ENCODE measurements at places on chromosomes 6 and 20. TPM values are rescaled to one million over a fixed set of nuclear protein-coding genes. Genes with fewer than 3 reads are reported as not detected.

Gene RARS2
- total RNA-seq, result 38.5 TPM

Gene C6orf15
- total RNA-seq, result not detected

Gene PACSIN1
- 10.5 TPM for total RNA-seq

Gene SRSF12
- 4.2 TPM for total RNA-seq

Gene NELFCD
- 56.3 TPM for total RNA-seq

Gene KIF25
- total RNA-seq, result 2.0 TPM

Gene LGSN
- total RNA-seq, result 0.19 TPM

Gene CNBD2
- 1.8 TPM for total RNA-seq

Gene SOBP
- total RNA-seq, result 6.2 TPM

Gene CPNE5
- total RNA-seq, result 0.88 TPM

Gene CCN5
- not detected for total RNA-seq

Gene DYNLT2
- total RNA-seq, result 1.6 TPM

Gene STK4
- total RNA-seq, result 33.8 TPM

Gene ULBP1
- total RNA-seq, result 0.60 TPM

Gene ULBP2
- total RNA-seq, result not detected

Gene OR10C1
- not detected for total RNA-seq

Gene HTR1E
- total RNA-seq, result not detected

Gene WFDC2
- 86.0 TPM for total RNA-seq

Gene GCM1
- not detected for total RNA-seq

Gene OPN5
- total RNA-seq, result not detected

Gene ASF1A
- 45.7 TPM for total RNA-seq

Gene C4A
- 0.48 TPM for total RNA-seq

Gene LRRC73
- 0.26 TPM for total RNA-seq

Gene TNFRSF6B
- not detected for total RNA-seq

Gene TRIM40
- total RNA-seq, result not detected

Gene ABT1
- 20.5 TPM for total RNA-seq

Gene DEFB119
- not detected for total RNA-seq

Gene PSORS1C1
- total RNA-seq, result 0.52 TPM

Gene PCSK2
- total RNA-seq, result 1.9 TPM

Gene KCNB1
- total RNA-seq, result 0.59 TPM

Gene ZC3H12D
- total RNA-seq, result 0.07 TPM

Gene ISM1
- 0.78 TPM for total RNA-seq

Gene SYTL3
- total RNA-seq, result 0.42 TPM

Gene LTB
- 0.43 TPM for total RNA-seq

Gene SLC22A1
- total RNA-seq, result 0.45 TPM

Gene PDYN
- total RNA-seq, result 0.63 TPM

Gene FAM162B
- 3.2 TPM for total RNA-seq

Gene LPA
- total RNA-seq, result 0.19 TPM

Gene ZSCAN31
- 8.8 TPM for total RNA-seq

Gene CYP24A1
- not detected for total RNA-seq

Gene XRN2
- 136 TPM for total RNA-seq
